ENCODE measurements at places on chromosomes 1 and 21. TPM values are rescaled to one million over a fixed set of nuclear protein-coding genes. Genes with fewer than 3 reads are reported as not detected.

LY9 gene
- total RNA-seq = not detected

DNA sequence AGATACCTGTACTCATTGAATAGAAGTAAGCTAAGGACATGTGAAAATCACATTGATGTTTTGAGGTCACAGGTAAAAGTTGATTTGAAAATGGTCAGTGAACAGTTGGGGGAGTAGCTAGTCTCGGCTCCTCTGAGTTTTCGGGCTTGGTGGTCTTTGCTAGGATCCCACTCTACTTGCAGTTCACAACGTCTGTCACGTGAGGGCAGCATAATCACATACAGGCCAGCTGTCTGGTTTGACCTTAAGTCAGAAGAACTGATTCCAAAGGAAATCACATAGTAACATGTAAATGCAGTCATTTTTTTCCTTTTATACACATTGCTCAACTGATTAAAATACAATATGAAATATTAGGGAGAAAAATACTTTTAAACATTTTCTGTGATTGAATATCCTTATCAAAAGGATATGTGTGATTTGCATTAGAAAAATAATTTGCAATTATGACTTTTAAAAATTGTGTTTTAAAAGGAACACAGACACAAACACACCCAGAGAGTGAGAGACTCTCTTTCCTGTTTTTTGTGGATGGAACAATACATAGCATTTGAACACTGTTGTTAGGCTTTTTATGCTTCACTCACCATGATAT is 21.8 kb upstream of the PDC start:
- DNase-seq = peak; percentile 57

SEC16B gene
- 12.5 TPM for total RNA-seq

- no peak for DNase-seq
Measured at GRCh38 chr1:7703321-7704213, 67.5 kb upstream of the VAMP3 start.

- DNase-seq = peak; percentile 11
Measured at GRCh38 chr1:99005537-99005942, 879 bp upstream of the PLPPR5 start.

- no peak for DNase-seq
Measured at GRCh38 chr1:27593678-27594563, 10.0 kb downstream of the AHDC1 start.

DNA sequence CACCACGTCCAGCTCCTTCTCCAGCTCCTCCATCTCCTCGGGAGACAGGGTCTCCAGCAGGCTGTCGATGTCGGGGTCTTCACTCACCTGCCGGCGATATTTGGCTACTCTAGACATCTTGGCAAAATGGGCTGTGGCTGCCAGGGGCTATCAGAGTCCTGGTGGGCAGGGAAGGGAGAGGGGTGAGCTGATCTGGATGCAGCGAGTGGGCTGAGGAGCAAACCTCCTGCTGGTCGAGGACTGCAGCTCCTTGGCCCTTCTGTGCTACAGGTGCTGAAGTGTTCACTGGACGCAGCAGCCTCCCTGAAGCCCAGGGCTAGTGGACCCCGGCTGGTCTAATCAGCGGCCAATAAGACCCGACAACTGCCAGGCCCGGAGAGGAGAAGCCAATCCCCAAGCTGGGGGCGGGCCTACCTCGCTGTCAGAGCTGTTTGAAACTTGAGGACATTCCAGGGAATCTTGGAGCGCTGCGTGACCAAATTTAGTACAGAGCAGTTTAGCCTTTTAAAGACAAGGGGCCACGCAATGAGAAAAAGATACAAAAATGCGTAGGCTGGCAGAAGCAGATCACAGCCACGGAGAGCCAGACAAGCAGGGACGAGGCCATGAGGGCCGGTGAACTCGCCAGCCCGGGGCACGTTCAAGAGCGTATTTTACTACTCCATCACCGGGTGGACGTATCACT is at the start of gene LMOD1:
Gene LMOD1, minus strand, starts transcription at position 325 of the 685 bp plus-strand sequence. Its CDS starts 208 bp downstream, at position 117.
- DNase-seq = peak; percentile 78

GRCh38 chr1:20715406-20715805 is 2.4 kb downstream of the KIF17 start:
- DNase-seq = no peak

GRCh38 chr1:17949511-17949910 is 158.1 kb upstream of the IGSF21 start:
- DNase-seq = no peak

DNA sequence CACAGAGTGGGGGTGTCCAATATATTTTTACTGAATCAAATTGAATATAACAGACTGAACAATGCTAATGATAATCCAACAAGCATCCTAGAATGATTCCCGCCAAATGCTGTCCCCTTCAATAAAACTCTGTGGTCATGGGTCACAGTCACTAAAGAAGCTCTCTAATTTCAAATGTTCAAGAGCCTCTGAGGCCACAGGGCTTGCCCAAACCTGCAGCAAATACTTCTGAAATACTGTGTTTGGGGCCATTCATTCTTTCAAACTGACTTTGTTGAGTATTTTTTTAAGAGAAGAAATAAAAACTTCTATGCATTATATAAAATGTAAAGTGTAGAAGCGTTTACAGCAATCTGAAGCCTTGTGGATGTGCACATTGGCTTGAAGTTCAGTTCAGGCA is 7.6 kb upstream of the BEND5 start:
- no peak for DNase-seq

DNA sequence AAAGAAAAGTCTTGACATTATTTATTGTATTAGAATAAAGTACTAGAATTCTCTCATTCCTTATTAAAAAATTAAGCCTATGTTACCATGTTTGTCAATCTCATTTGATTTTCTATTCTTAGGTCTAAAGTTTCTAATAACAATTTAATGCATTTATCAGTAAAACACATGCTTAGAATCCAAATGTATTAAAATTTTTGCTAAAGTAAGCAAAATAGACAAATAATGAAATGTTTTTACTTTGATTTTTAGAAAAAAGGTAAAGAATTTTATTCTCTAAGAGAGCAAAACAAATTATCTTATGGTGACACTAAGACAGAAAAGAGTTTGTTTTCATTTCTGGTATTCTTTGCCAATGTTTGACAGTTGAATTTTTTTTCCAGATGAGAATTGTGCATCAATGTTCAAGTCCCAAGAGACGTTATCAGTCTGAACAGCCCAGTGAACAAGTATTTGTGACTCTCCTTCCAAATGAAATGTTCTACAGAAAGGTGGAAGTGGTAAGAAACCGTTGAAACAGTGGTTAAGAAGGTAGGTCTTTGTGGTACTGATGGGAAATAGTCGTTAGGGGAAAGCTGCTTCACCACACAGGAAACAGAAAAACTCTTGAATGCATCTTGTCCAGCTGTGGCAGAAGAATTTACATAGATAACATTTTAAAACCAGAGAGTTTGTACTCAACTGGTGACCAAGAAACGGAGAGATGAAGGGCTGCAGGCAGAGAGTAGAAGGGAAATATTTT is 402.5 kb downstream of the PTPRC start:
- DNase-seq = peak; percentile 20

GRCh38 chr1:222547944-222548671 is at the start of gene HHIPL2:
Gene HHIPL2 (minus strand): TSS chr1:222548104. CDS start chr1:222548044, 60 bp downstream.
- no peak for DNase-seq
